NCI-H2081 treated with DMSO at 0.1 percent for 48 hours (cell line): ENCODE measurements at places on chromosomes 5 and 9.

DNA sequence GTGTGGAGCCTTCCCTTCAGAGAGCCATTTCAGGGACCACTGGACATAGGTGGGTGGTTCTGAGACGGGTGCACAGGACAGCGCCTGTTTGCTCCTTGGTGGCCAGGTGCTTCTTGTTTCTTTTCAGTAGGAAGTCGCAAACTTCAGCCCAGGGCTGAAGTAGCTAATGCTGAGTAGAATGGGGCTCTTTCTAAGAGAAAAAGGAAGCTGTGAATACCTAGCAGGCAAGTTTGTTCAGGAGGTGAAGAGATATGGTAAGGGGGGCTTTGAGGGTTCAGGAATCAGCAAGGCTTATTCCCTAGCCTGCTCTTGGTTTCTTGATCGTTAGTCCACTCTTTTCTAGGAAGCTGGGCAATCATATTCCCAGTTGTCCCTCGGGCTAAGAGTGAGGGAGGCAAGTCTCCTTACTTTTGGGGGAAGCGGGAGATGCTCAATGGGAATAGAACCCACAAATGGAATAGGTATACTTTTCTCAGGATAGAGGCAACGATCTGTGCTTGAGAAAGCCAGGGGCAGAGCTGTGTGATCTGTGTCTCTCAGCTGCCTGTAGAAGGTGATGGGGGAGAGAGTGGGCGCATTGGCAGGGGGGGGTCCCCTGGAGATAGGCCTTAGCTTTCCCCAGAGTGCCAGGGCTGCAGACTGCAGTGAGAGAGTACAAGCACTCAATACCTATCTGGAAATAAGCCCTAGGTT lies 1.9 kb upstream of the PURA start:
- no peak for DNase-seq

GRCh38 chr5:69404659-69405330 lies 10.1 kb upstream of the MARVELD2 start:
- DNase-seq, result no peak

GRCh38 chr5:135625961-135626360 lies 47.2 kb upstream of the CXCL14 start:
- DNase-seq, result no peak

DNA sequence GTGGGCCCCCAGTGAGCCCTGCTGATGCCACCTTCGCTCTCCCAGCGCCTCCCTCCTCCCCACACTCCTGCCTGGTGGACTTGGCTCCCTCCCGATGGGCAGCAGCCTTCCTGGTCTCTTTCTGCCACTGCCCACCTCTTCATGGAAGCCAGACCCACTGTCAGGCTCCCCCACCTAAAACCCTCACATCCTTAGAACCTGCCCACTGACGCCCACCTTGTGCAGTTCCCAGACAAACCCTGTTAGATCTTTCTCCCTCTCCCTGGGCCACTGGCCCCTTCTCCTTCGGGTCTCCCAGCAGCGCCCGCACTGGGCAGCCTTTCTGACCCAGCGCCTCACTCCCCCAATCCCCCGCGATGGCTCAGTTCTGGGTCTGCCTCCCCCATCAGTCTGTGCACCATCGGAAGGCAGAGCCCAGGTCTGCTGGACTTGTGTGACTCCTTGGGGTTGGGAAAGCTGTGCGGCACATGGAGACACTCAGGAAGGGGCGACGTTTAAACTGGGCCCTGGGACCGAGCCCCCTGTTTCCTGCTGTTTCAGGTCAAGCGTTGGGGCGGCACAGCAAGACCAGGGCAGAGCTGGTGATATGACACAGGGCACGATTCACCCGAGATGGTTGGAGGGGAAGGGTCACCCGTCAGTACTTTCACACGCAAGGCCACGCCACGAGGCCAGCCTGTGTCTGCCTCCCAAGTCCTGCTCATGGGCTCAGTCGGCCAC lies 17.4 kb downstream of the MYMK start:
- DNase-seq, result no peak

DNA sequence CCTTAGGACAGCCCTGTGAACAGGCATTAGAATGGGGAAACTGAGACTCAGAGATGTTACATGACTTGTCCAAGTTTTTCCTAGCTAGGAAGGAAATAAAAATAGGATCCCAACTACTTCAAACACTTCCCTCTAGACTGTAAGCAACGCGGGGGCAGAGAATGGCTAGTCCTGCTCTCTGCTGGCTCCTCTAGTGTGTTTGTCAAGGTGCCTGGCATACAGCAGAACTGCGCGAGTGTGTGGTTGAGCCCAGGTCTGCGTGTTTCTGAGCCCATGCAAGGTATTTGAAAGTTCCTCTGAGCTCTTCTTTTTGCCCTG lies 152.5 kb downstream of the MACROH2A1 start:
- no peak for DNase-seq

DNA sequence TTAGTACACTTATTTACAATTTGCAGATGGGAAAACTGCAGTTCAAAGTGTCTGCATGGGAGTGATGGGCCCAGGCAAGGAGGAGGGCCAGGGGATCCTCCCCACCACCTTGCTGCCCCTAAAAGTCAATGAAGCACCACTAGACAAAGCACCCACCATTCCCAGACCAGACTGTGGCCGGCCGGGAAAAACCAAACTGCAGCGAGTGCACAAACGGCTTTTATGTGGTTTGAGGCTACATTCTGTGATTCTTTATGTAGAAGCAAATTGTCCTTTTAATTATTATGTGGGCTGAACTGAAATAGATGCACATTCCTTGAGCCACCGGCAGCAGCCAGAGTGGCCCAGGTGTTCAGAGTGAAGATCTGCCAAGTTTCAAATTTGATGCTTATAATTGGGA lies 585.3 kb upstream of the KLF4 start:
- no peak for DNase-seq

GRCh38 chr5:39208471-39208870 lies 10.9 kb downstream of the FYB1 start:
- DNase-seq, result no peak

DNA sequence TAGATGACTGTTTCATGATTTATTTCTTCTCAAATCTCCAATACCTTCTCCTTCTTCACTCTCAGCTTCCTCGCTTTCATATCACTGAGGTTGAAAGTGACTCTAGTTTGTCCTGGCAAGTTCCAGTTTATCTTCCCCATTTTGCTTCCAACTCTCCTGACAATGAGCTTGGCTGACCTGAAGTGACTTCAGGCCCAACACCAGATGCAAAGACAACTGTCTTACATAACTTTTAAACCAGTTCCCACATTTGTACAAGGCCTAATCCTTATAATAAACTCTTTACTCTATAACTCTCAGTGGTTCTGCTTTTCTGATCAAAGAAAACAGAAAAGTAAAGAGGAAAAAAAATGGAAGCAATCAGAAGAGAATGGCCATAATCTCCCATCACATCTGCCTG lies 22.0 kb downstream of the GNG10 start:
- DNase-seq, result no peak

DNA sequence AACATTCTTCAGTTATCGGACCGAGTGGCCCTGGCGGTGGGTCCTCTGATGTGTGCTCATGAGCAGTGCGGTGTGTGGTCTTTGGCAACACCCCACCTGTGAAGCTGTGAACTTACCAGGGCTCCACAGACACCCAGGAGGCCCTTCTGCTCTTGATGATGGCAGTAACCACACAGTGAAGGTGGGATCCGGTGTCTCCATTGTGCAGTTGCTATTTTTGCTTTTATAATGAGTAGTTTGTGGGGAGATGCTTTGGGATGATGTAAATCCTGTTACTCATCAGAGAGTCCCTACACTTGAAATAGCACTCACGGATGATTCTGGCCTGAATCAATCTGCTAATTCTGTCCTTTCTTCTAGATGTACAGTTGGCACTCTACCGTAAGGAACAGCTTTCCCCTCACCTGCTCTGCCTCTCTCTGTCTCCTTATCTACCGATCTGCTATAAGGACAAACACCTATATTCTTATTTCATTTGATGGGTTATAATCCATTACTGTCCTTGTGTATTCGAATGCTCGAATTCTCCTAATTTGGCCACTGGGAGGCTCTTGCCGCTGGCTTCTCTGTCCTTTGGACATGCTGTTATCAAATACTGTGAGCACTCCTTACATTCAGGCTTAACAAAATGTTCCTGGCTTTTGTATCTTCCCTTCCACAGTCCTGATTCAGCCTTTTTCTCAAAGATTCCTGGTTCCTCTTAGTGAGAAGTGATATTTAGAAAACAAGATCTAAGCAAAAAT lies 20.2 kb downstream of the ATPSCKMT start:
- no peak for DNase-seq

- peak; percentile 59 for DNase-seq
These were observed 218.1 kb downstream of the TRIM32 start for GRCh38 chr9:116905171-116905588.

- no peak for DNase-seq
These were observed 418.6 kb downstream of the TMEM38B start for GRCh38 chr9:106112935-106113334.

DNA sequence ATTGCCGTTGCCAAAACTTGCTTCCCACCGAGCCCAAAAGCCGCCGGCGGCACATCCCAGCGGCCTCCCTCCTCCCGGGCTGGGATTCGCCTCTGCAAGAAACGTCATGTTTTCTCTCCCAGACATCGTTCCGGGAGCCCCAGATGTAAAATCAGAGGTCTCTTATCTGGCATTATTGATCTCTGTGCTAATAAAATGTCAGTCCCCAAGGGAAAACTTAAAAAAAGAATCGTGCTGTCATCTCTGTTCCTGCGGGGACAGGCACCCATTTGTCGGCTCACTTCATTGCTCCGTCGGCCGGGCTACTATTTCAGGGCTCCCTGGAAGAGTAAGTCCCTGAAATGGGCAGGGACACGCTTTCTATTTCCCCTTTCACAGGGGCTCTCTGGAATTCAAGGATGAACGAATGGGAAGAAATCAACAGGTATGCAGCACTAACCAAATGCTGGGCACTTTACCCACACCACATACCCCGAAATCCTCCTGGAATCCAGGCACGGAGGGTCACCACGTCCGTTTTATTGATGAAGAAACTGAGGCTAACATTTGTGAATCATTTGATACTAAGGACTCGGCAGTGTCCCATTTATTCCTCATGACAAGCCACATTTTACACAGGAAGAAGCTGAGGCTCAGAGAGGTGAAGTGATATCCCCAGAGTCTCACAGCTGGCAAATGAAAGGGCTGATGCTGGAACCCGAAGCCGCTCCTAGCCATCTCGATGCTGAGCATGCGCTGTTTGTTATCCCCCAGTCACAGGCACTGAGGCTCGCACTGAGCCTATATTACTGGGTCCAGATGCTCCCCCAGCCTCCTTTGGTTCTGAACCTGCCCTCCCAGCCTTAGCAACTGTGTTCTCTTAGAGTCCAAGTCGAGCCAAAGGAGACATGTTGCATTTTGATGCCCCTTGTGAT lies 35.7 kb upstream of the MSX2 start:
- no peak for DNase-seq

DNA sequence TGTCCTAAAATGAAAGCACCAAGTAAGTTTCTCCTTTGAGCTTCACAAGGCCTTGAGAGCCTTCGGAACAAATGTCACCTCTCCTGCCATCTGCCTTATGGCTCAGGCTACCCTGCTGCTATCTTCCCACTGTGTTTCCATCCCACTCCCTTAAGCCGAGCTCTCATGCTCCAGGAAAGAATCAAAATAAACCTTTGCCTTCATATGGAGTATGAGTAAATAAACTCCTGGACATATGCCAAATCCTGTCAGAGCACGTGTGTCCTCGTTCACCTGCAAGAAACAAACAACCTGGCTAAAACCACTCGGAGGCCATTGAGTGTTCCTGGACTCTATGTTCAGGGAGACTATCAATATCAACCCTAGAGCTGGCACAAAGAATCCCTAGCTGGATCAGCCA lies 122.3 kb upstream of the CCDC112 start:
- no peak for DNase-seq

- no peak for DNase-seq
These were observed 22.0 kb downstream of the RC3H2 start for GRCh38 chr9:122883125-122883524.

DNA sequence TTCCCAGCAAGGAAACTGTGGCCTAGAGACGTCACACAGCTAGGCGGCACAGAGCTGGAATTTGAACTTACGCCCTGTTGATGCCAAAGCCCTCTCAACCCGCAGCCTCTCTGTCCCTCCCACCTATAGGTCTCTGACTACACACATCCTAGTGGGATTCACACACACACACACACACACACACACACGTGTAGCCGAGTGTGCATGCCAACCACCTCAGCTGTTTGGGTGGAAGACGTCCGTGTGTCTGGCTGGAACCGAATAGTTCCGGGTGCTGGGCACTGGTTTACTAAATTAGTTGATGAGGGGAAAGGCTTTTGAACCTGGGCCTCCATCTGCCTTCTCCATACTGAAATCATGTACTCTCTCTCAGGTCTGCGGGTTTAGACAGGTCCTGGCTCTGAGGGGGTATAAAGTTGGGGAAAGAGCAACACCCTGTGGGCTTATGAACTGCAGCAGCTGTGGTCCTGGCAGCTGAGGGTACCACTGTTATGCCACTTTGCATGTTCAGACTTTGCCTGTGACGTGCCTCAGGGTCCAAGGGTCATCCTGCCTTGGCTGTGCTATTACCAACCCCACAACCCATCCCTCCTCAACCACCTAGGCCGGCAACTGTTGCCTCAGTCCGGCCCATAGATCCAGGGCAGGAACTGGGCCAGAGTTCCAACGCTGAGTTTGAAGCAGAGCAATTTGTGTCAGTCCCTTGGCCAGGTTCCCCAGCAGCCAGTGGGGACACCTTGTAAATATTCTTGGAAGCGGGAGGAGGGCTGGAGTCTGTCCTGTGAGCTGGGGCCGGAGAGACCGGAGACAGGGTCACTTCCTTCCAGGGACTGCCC lies 50.5 kb downstream of the PSD2 start:
- DNase-seq, result no peak

DNA sequence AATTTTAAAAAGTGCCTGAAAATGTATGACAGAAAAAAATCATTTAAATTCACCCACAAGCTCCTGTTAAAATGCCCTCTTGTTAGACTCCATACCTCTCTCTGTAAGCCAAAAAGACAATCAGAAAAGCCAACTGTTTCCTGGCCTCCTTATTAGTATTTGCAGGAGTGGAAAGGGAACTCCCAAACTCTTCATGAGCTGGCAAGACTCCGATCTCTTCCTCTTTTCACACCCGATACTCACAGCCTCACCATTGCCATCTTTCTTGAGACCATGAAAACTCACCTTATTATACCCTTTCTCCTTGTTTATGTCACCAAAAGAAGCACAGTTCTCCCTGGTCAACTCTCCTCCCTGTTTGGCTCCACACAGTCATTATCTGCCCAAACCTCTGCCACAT lies 197.8 kb downstream of the DMAC1 start:
- DNase-seq, result no peak

DNA sequence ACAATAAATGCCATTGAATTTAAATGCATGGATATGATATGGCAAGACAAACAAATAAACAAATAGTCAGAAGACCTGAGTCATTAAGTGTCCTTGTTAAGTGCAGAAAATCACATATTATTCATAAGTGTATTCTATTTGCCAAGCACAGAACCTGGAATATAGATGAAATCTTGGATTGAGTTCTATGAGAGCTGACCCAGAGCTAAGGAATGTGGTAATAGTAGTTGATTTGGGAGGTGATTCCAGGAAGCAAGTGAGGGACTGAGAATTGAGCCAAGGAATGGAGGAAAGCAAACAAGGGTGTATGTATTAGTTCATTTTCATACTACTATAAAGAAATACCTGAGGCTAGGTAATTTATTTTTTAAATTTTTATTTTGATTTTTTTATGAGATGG lies 208.9 kb downstream of the TRIM32 start:
- no peak for DNase-seq

GRCh38 chr9:98288881-98289280 lies 33.4 kb upstream of the TBC1D2 start:
- DNase-seq, result no peak

GRCh38 chr5:3325972-3326840 lies 269.4 kb upstream of the IRX1 start:
- no peak for DNase-seq
